ENCODE measurements at places on chromosomes 12 and 14.
A peak's percentile ranks its signal among the peaks of the same experiment; 100 is the strongest.

- peak; percentile 27 for DNase-seq
Observed at GRCh38 chr14:50773632-50774541, 57.1 kb downstream of the NIN start.

DNA sequence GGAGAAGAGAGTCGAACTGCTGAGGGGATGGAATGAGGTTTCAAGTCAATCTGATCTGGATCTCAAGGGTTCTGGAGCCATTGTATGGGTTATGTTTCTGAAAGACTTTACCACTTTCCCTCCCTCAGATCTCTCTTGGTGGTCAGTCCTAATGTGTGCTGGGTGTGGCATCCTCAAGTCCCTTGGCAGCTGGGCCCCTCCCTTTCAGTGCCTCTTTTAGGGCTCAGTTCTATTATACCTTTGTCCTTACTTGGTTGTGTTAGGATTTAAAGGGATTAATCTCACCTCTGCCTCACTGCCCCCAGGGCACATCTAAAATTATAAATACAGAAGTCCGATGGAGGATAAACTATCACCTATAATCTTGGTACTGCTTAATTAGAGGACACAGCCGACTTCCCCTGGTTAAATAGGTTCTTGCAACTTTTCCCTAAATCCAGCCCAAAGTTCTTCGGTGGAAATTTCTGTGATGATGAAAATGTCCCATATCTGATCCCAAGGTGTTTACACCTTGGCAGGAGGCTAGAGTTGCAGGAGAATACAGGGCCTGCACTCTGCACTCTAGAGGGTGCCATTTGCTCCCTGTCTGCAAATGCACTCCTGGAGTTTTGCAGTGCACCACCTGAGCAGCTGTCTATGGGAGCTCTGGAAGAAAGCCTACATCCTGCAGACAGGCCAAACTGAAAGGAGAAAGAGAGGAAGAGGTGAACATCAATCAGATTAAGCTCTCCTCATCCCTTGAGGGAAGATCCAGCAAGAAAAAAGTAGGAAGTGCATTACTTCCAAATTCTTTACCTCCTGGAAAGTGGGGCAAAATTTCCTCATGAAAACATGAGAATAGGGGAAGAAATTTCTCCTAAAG, 106.8 kb downstream of the NUAK1 start:
- no peak for DNase-seq

- DNase-seq, result no peak
Observed at GRCh38 chr14:66069830-66070541, 416.2 kb upstream of the CCDC196 start.

- peak; percentile 11 for DNase-seq
Observed at GRCh38 chr14:77154421-77154820, 12.8 kb upstream of the ZDHHC22 start.

DNA sequence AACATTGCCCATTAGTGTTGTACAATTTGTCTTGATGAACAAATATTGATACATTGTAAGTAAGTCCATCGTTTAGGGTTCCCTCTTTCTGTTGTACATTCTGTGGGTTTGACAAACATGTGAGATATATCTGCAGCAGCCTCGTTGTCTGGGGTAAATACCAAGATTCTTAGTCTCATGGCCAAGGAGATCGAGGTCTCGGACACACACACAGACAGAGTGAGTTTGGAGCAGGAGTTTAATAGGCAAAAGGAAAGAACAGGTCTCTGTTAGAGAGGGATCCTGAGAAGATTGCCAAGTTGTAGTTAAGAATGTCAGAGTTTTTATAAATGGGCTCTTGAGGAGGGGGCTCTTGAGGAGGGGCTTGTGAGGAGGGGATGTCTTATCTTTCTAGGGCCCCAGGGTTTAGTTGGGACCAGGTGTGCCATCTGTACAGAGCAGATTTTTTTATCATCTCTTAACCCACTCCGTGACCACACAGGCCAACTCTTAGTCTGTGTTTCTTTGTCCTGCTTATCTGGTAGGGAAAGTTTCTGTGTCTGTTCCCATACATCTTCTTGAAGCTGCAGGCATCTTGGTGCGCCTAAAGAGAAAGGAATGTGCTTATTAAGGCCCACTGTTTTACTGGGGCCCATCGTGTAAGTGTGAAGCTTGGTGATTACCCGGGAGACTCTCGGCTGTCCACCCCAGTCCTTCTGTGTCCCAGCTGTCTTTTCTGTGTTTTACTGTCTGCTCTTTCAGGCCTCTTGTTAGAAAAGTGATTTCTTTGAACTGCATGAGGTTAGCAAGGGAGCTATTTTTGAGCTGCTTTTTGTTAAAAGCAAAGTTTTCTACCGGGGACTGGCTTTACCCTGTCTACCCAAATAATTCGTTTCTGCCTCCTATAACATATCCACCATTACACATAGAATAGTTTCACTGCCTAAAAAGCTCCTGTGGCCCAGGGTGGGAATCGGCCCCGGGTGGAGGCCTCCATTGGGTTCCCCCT, 22.4 kb upstream of the CLEC2D start:
- DNase-seq, result no peak

DNA sequence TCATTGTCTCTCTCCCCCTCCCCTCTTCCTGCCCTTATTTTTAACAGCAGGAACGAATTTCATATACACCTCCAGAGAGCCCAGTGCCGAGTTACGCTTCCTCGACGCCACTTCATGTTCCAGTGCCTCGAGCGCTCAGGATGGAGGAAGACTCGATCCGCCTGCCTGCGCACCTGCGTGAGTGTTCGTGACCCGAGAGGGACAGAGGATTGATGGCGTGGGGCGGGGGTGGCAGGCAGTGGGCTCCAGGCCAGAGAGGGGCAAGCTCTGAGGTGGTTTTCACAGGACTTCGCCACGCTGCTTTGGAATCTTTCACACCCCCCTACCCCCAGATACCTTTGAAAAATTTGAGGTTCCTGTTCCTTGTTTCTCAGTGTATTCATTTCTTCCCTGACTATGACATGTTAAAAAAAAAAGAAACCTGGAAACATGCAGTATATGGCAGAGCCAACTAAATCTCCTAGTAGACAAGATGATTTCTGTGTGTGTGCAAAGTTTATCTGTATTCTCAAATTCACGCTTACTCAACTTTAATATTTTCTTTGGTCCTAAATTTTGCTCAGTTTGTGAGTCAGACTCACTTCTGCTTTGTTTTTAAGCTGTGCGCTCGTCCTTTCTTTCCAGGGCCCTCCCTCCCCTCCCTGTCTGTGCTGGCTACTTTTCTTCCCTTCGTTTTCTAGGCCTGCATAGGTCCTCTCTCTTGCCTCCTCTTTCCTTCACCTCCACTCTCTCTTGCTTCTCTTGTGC, 103.1 kb downstream of the ETV6 start:
- no peak for DNase-seq

DNA sequence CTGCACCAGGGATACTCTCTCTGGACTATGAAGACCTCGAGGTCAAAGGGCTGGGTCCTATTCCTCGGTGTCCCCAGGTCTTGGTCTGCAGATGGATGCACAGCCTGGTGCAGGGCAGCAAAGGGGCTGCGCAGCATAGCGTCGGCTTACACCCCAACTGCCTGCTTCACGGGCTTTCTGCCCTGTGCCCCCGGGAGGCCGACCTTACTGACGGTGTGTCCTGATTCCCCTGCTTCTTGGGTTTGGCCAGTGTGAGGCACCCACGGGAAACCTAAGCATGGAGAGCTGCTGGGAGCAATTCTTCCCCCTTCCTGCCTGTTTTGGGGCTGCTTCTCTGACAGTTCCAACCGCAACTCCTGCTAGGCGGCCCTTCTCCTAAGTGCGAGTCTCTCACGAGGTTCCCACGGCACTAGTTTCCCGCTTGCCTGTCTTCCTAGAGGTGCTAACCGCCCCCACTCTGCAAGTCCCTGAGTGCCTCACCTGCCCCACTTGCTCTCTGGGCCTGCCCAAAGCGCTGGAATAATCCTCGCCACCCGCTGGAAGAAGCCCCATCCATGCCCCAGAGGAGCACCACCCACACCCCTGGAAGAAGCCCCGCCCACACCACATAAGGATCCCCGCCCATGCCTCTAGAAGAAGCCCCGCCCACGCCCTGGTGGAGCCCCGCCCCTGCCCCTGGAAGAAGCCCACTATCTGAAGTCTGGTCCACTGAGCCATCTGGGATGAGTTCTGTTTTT, 54.0 kb downstream of the PRIMA1 start:
- DNase-seq, result no peak

- DNase-seq, result no peak
Observed at GRCh38 chr14:67242168-67242420, 859 bp downstream of the PALS1 start.

DNA sequence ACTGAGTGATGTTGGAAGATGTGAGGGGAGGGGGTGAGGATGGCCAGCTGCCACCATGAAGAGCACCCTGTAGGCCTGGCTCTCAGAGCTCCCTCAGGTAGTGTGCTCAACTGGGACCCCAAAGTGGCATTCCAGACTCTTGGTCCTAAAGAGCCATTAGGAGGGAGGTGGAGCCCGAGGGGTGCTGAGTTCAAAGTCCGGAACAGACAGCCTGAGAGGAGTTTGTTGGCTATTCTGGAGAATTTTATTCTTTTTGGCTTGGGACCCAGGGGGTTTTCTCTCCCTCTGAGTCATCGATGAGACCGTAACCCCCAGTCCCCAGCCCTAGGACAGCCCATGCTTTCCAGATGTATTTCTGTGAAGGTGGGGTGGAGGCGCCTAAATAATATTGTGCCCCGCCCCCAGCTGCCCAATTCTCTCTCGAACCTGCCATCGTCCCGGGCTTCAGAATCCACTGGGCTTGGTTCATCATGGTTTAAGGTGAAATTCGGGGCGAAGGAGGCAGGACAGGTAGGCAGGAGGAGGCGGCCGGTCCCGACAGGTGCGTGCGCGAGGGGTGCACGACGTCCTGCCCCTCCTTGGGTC, 690 bp upstream of the RBP5 start:
- no peak for DNase-seq

- peak; percentile 78 for DNase-seq
Observed at GRCh38 chr14:85604714-85605113, 74.8 kb downstream of the FLRT2 start.
